ENCODE measurements at places on chromosomes 6 and 20. TPM values are rescaled to one million over a fixed set of nuclear protein-coding genes. Genes with fewer than 3 reads are reported as not detected.

Gene CD83
- 6.2 TPM for total RNA-seq

Gene TRDN
- not detected for total RNA-seq

Gene AIF1
- total RNA-seq, result not detected

Gene SLC4A11
- total RNA-seq, result 6.8 TPM

Gene PBX2
- total RNA-seq, result 22.7 TPM

Gene SLC32A1
- total RNA-seq, result not detected

Gene TMEM244
- total RNA-seq, result not detected

Gene TBC1D32
- total RNA-seq, result 4.1 TPM

Gene FAM217A
- not detected for total RNA-seq

Gene SOX18
- total RNA-seq, result not detected

Gene DCDC2
- not detected for total RNA-seq

All from hair follicular keratinocyte (primary cell).